ENCODE measurements at places on chromosomes 3 and 15.
A peak's percentile ranks its signal among the peaks of the same experiment; 100 is the strongest.

DNA sequence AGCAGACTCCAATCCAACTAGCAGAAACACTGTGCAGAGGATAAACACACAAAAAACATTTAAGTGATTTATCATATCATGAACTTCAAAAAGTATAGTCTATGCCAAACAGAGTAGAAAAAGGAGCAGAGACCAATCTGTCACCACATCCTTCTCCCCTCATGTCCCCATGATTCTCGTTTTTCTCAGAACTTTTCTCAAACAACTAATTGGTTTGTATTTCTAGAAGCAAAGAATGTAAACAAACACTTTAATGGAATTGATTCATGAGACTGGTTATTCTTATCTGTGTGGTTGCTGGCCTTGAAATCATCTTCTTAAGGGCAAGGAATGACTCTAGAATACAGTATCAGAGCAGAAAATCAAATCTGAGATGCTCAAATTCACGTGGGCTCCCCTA is 294.2 kb upstream of the THBS1 start:
- no peak overlapping the region for H3K4me3 ChIP-seq
- no peaks in the 10 kb centered on the region for H3K36me3 ChIP-seq
- H3K27me3 ChIP-seq: no peaks in the 10 kb centered on the region
- no peak overlapping the region for H3K27ac ChIP-seq
- no peaks in the 10 kb centered on the region for H3K4me1 ChIP-seq

DNA sequence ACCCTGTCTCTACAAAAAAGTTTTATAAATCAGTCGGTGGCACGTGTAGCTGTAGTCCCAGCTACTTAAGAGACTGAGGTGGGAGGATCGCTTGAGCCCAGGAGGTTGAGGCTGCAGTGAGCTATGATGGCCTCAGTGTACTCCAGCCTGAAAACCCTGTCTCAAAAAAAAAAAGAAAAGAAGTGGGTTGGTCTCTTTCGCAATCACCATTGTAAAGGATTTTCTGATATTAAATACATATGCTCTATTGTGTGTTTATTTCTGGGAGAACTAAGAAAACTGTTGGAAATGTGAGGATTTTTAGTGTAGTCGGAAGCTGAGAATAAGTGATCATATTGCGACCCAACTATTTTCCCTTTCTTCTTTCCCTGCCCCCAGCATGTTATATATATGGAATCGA is 7.5 kb downstream of the ZNF710 start:
- no peaks in the 10 kb centered on the region for H3K27me3 ChIP-seq
- no peak overlapping the region for H3K4me3 ChIP-seq
- no peak overlapping the region for H3K27ac ChIP-seq
- DNase-seq: no peak

DNA sequence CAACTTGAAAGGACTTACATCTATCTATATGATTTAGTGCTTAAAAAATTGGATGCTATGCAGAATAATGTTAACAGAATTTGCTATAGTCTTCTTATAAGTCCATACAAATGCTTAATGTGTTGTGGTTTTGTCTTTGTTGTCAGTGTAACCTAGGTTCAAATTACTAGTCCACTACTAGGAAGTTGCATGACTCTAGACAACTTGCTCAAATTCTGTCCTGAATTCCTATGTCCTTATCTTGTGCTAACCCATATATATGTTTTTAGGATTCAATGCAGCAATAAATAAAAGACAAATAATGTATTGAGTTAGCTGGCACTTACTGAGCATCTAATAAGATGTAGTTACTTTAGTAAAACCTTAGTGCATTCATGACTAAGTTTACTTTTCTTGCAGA is 276.5 kb upstream of the KCNMB2 start:
- peaks cover 6% of the 10 kb centered on the region for H3K4me1 ChIP-seq
- no peak for DNase-seq
- no peak overlapping the region for H3K4me3 ChIP-seq
- no peak overlapping the region for H3K27ac ChIP-seq
- no peaks in the 10 kb centered on the region for H3K27me3 ChIP-seq

DNA sequence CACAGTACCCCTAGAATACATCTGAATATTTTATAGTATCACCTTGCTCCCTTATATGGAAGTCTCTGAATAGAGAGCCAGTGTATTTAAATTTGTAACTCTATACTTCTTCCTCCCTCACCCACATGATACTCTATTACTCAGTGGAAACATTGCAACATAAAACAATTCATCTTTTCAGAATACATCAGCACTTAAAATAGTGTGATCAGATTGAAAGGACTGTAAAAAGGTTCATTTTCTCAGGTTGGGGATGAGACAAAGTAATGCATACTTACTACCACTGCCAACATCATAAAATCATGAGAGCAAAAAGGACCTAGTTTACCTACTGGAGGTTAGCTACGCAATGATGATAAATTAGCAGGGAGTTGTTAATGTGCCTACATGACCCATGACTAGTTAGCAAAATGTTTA is 13.8 kb upstream of the THRB start:
- no peak overlapping the region for H3K4me3 ChIP-seq
- no peak overlapping the region for H3K27ac ChIP-seq
- DNase-seq: no peak
- no peaks in the 10 kb centered on the region for H3K27me3 ChIP-seq
- H3K4me1 ChIP-seq: no peaks in the 10 kb centered on the region
- H3K36me3 ChIP-seq: no peaks in the 10 kb centered on the region

DNA sequence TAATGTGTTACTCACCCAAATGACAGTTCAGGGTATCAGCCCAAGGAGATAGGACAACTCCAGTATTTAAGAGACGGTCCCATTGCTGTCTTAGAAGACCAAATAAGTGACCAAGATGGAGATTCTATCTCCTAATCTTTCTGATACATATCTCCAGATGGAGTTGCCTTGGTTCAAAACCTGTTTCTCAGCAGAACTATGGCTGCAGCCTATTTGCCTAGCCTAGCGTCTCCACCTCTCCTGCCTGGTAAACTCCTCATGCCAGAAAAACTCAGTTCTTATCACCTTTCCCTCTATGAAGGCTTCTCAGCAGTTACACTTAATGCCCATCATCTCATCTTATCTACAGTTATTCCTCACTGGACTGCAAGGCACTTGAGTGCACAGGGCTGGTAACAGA is 1.2 kb upstream of the CSPG5 start:
- no peaks in the 10 kb centered on the region for H3K36me3 ChIP-seq
- no peak overlapping the region for H3K27ac ChIP-seq
- peaks cover 6% of the 10 kb centered on the region for H3K4me1 ChIP-seq
- H3K27me3 ChIP-seq: peaks cover 8% of the 10 kb centered on the region
- no peak overlapping the region for H3K4me3 ChIP-seq

GRCh38 chr15:85379403-85380131 is 836 bp upstream of the AKAP13 start:
- peak overlapping the region; percentile 76 for H3K4me3 ChIP-seq
- H3K4me1 ChIP-seq: no peaks in the 10 kb centered on the region
- no peaks in the 10 kb centered on the region for H3K36me3 ChIP-seq
- no peaks in the 10 kb centered on the region for H3K27me3 ChIP-seq
- DNase-seq: peak; percentile 52
- peak overlapping the region; percentile 91 for H3K27ac ChIP-seq

DNA sequence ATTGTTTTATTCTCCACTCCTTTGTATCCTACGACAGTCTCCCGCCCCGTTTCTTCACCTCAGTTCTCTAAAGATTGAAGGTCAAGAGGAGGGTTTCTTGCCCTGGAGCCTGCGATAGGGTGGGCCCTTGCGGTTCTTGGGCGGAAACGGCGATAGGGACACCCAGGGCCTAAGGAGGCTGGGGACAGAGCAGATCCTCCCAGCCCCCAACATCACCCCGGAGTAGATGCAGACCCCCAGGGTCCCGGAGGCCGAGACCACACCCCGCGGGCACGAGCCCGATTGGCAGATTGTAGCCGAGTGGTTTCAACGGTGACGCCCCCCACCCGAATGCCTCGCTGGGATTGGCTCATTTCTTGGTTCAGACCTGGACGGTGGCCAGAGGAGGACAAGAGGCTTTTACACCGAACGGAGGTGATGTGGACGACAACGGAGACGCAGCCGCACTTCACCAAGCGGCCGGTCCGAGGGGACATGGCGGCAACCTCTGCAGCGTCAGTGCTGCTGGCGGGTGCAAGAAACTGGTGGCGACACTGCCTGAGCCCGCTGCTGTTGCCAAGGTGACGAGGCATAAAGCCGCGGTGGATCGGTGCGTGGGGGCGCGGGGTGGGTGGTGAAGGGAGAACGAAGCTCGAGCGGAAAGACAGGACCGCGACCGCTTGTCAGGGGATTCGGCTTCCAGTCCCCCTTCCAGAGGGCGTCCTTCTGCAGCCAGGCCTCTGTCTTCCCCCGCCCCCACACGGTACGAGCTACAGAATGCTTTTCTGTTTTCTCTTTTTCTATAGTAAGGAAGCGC is 19.0 kb upstream of the MCF2L2 start:
- H3K27ac ChIP-seq: peak overlapping the region; percentile 77
- H3K36me3 ChIP-seq: peaks cover 3% of the 10 kb centered on the region
- H3K27me3 ChIP-seq: no peaks in the 10 kb centered on the region
- peak overlapping the region; percentile 75 for H3K4me3 ChIP-seq
- peak; percentile 83 for DNase-seq

- H3K27ac ChIP-seq: no peak overlapping the region
- H3K4me1 ChIP-seq: peaks cover 49% of the 10 kb centered on the region
- no peaks in the 10 kb centered on the region for H3K36me3 ChIP-seq
- no peak overlapping the region for H3K4me3 ChIP-seq
- no peak for DNase-seq
- no peaks in the 10 kb centered on the region for H3K27me3 ChIP-seq
These were observed 464.4 kb downstream of the SHQ1 start for GRCh38 chr3:72383883-72384282.

DNA sequence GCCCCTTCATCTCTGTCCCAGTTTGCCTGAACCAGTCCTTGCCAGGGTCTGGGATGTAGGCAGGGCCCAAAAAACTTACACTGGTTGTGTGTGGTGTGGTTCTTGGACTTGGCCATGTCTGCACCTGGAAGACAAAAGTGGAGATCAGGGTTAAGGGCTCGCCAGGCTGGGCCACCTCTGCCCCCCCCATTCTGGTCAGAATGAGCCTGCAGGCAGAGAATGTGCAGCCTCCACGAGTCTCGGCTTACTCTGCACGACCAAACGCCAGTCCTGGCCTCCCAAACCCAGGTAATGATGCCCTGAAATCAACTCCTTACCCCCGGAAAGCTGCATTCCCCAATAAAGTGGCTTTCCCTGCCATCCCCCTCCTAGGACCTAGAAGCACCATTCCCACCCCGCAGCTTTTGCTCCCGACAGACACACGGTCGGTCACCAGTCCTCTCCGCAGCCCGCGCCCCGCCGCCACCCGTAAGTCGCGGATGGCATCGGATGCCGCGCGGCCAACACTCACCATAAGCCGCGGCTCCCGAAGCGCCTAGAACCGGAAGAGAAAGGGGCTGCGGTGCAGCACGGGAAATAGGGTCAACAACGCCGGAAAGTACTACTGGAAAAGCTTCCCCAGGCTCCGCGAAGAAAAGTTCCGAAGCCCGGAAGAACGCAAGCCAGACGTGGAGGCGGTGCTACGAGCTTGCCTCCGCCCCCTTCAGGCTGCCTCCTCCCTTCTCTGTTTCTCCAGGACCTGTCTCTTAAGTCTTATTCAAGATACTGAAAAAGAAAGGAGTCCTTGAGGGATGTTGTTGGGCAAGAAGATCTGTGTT is at the start of gene RPL29:
Gene RPL29 (minus strand): TSS at position 550 of the 818 bp plus-strand sequence. CDS start 434 bp downstream, at position 116.
- H3K36me3 ChIP-seq: peaks cover 25% of the 10 kb centered on the region
- H3K4me1 ChIP-seq: peaks cover 13% of the 10 kb centered on the region
- H3K27me3 ChIP-seq: no peaks in the 10 kb centered on the region

DNA sequence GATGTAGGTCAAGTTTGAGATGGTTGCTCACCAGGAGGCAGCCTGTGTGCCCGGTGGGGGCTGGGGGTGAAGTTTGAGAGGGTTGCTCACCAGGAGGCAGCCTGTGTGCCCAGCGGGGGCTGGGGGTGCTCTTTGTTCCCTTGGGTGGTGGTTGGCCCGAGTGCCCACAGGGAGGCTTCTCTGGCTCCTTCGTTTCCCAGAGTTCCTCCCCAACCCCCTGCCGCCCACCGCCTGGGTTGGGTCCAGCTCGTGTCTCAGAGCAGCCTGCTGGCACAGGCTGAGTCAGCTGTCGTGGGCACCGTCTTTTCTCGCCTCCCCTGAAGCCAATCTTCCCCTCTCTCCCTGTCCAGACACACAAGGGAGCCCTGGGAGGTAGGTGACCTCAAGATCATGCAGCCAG is 3.1 kb downstream of the APBA2 start:
- H3K4me1 ChIP-seq: no peaks in the 10 kb centered on the region
- no peak for DNase-seq
- no peak overlapping the region for H3K4me3 ChIP-seq

GRCh38 chr3:127103080-127103479 is 89.9 kb upstream of the PRR23E start:
- no peak overlapping the region for H3K4me3 ChIP-seq
- H3K27ac ChIP-seq: no peak overlapping the region
- DNase-seq: no peak
- no peaks in the 10 kb centered on the region for H3K36me3 ChIP-seq
- H3K27me3 ChIP-seq: no peaks in the 10 kb centered on the region
- H3K4me1 ChIP-seq: no peaks in the 10 kb centered on the region

DNA sequence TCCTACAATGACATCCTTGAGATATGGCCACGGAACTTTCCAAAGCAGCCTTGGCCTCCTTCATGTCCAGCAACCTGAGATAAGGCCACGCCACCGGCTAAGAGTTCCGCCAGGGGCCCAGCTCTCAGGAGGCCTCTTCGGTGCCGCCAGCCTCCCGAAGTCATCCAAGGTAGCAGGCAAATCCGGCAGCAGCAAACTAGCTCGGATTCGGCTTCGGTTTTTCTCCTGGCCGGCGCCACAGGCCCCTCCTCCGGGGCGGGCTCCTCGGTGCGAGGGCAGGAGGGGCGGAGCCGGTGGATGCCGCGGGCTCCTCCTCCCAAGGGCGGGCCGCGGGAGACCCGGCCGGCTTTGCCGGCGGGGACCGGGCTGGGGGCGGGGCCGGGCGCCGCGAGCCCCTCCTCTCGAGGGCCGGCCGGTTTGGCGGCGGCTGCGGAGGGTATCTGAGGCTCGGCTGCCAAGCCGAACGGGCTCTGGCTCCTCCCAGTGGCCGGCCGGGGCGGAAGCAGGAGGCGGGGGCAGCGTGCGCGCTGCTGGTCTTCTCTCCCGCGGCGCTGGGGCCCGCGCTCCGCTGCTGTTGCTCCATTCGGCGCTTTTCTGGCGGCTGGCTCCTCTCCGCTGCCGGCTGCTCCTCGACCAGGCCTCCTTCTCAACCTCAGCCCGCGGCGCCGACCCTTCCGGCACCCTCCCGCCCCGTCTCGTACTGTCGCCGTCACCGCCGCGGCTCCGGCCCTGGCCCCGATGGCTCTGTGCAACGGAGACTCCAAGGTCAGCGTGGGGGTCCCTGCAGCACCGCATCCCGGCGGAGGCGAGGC is at the start of gene GMPS:
Gene GMPS (plus strand): TSS at position 518 of the 812 bp plus-strand sequence. CDS start 221 bp downstream, at position 739.
- H3K4me3 ChIP-seq: peak within 1 kb of the TSS; percentile 80
- peaks cover 6% of the 10 kb centered on the region for H3K4me1 ChIP-seq
- H3K27ac ChIP-seq: peak within 1 kb of the TSS; percentile 87
- no peaks in the 10 kb centered on the region for H3K27me3 ChIP-seq
- peak; percentile 89 for DNase-seq
- H3K36me3 ChIP-seq: no peaks in the 10 kb centered on the region

DNA sequence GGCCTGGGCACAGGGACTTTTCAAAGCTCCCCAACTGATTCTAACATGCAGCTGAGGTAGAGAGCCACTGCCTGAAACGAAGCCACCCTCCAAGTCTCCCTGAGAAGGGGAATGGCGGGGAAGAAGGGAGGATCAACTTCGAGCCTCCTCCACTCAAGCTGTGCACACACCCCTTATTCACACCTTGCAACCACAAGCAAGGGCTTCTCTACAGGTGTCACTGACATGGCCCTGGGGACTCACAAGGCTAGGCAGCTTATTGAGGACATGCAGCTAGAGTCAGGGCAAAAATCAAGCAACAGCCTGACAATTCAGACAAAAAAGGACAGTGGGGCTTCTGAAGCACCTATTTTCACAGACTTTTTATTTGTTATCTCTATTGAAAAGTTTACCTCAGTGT is 85.2 kb downstream of the SNRK start:
- H3K4me1 ChIP-seq: peaks cover 2% of the 10 kb centered on the region
- H3K27ac ChIP-seq: no peak overlapping the region
- no peak for DNase-seq
- H3K27me3 ChIP-seq: no peaks in the 10 kb centered on the region
- H3K4me3 ChIP-seq: no peak overlapping the region

Measured in Peyer's patch (tissue), 4 donors.